GDM1 (cell line): ENCODE measurements at places on chromosomes 4 and X.

GRCh38 chr4:22672519-22672918 lies 20.2 kb upstream of the GBA3 start:
- DNase-seq: no peak

GRCh38 chr4:186144946-186145569 lies 40.6 kb downstream of the FAM149A start:
- no peak for DNase-seq

DNA sequence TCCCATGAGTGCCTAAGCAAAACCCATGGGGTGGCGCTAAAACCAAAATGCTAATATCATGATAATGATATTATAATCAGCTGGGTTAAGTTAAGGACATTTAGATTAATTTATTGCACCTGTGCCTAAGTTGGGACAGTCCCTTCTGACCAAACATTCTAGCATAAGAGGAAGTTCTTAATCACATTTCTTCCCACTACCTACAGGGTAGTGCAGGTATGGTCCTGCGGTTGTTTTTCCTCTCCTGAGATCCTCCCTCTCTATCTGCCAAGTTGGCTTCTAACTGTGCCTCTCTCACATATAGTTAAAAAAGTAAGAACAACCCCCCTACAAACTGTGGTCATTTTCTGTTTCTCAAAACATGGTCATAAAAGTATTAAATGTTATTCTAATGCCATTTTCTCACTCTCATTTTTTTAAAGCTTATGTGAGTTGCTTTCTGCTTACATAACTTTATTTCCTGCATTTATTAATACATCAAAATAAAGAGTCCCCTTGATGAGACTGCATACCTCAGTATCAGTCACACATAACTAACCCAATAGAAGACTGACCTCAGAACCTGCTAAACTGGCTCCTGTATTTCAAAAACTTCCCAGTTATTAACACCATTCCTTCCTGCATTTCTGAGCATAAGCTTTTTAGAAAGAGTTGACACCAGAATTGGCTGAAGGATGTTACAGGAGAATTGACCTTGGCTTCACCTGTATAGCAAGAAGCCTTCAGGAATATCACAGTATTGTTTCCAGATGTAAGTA lies 1332.5 kb downstream of the FSTL5 start:
- no peak for DNase-seq

- no peak for DNase-seq
Measured at GRCh38 chr4:4875611-4876010, 16.1 kb downstream of the MSX1 start.

DNA sequence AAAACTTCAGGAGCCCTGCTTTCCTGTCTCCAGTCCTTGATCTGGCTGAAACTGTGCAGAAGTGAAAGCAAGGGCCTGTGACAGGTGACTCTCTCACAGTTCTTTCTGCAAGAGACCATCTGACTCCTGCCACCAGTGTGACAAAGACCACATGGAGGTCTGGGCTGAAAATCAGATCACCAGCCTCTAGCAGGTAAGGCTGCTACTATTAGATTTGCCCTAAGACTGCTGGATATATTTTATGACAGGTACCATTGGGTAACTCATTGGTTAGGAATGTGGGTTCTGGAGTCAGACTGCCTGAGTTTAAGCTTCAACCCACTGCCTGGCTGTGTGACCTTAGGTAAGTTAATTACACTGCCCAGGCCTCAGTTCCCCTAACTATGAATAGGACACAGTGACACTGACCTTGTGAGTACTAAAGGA lies 163.3 kb upstream of the SLC7A11 start:
- no peak for DNase-seq

- no peak for DNase-seq
Measured at GRCh38 chr4:47471591-47471990, 8.1 kb upstream of the COMMD8 start.

- DNase-seq: no peak
Measured at GRCh38 chrX:19715711-19716638, 171.4 kb downstream of the SH3KBP1 start.

DNA sequence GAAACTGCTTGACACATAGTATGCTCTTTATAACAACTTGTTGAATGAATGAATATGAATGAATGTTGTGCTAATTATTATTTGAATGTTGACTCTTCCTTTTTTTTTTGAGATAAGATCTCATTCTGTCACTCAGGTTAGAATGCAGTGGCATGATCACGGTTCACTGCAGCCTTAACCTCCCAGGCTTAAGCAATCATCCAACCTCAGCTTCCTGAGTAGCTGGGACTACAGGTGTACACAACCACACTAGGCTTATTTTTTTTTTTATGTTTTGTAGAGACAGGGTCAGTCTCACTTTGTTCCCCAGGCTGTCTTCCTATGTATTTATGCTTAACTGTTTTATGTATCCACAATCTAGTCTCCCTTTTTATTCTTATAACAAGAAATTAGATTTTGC lies 114.7 kb upstream of the WDFY3 start:
- DNase-seq: no peak

DNA sequence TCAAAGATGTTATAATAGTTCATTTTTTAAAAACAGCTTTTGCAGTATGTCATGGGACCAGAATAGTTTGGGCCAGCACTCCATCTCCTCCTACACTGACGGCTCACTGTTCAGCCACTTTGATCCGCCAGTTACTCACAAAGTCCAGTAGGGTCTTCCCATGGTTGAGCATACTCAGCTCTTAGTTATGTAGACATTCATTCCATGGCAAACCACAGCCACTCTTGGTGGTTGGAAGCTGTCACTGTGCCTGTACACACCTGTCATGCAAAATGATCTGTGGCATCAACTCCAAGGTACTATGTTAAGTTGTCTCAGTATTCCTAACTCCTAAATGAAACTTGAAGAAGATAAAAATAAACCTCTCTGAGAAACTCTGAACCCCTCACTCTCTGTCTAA lies 127.2 kb downstream of the NR3C2 start:
- DNase-seq: no peak

DNA sequence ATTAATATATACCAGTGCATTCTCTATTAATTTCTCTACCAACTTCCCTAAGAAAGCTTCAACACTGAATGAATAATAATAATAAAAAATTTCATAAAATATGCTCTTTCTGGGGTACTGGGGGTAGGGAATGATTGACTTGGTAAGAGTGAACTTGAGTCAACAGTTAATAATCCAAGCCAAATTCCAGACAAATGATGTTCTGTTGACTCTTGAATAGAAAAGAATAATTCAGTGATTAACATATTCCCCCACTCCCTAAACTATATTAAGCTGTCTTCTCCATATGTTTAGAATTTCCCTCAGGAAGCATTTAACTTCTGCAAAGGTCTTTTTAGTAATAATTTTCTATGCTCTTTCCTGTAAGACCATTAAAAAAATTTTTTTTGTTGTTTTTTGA lies 12.3 kb downstream of the PGRMC2 start:
- DNase-seq: no peak

DNA sequence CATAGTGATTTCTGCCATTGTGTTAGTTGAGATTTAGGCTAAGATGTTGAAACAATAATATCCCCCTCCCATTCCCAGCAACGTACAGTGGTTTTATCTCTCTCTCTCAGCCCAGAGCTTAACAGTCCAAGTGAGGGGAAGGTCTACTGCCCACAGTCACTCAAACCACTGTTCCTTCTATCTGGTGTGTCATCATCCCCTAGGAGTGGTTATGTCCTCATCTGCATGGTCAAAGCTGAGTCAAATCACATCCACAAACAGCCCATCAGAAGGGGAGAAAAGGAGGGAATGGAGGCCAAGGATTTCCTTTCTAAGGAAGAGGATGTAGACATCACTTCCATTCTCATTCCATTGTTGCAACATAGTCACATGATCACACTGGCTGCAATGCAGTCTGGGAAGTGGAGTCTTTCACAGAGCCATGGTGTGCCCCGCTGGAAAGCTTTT lies 42.8 kb upstream of the CHRNA9 start:
- DNase-seq: no peak

GRCh38 chr4:169094656-169095231 lies 84.7 kb upstream of the CBR4 start:
- DNase-seq: no peak

DNA sequence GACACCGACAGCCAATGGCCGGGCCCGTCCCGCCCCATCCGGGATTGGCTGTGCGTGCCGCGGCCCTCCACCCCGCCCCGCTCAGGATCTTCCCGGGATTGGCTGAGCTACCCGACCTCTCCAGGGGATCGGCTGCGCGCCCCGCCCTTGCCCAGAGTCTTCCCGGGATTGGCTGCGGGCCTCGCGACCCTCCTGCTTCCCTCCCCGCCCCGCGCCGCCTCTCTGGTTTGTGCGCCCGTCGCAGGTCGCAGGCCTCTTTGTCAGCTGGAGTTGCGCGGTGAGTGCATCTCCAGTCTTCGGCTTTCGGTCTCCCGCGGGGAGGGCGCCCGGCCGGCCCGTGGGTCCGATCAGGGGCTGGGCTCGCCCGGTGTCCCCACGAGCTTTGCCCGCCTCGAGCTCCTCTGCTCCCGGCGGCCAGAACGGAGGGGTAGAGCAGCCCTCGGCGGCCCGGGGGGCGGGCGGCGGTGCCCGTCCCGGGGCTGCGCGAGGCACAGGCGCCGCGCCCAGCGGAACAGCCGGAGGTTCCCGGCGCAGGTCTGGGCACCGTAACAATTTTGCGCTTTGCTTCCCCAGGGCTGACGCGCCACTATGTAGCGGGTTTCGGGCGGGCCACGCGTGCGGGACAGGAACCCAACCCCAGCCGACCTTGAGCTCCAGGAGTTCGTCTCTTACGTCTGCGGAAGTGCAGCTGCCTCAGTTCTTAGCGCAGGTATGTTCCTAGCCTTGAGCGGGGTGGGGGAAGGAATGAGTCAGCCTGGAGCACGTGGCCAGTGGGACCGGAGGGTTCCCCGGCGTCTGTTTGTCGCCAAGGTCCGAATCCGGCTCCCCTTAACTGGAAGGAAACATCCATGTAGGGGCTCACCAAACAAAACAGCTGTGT lies 38.7 kb downstream of the ERVMER34-1 start:
- peak; percentile 97 for DNase-seq

- no peak for DNase-seq
Measured at GRCh38 chrX:121231566-121232358, 184.4 kb downstream of the GLUD2 start.

DNA sequence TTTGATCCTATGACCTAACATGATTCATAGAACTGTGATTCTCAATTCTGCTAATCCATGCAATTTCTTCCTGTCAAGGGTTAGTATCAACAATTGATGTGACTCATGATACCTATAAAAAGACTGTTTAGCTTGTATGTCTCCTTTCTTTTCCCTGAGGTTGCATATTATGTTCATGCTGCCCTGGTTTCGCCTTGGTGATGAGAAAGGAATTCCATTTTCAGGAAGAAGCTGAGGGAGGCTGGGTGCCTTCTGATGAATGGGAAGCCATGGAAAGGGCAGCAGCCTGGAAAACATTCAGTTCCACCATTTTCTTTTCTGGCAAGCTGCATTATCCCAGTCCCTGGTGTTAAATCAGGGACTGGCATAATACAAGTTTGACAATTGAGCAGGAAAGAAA lies 976.5 kb downstream of the RPA4 start:
- no peak for DNase-seq

DNA sequence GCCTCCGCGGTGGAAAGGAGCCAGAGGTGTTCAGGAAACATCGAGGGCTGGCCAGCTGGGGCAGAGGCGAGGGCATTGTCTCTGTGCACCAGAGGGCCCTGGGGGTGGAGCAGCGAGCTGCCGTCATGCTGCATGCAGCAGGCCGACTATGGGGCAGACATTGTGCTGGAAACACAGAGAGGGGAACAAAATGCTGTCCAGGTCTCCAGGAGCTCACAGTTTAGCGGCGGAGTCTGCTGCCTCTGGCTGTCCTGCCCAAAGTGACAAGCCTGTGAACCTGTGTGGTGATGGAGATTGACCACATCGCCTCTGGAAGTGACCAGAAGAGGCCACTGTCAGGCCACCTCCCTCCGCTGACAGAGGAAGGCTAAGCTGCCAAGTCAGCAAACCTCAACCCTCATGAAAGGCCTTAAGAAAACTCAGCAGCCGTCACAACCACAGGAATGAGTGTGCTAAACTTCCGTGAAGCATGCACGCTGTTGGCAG lies 20.1 kb upstream of the SASH3 start:
- DNase-seq: peak; percentile 75

DNA sequence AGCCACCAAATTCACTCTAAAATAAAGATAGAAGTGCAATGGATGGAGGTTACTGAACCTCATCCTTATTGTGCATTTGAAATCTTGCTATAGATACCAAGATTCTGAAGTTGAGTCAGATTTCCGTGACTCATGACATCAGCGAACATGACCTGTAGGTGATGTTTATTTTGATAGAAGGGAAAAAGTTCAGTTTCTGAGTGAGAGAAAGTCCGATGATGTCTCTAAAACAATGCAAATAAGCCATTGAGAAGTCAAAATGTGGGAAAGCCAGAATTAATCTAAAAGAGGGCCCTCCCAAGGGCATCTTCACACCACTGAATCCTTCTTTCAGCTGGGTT lies 20.0 kb downstream of the PHOX2B start:
- no peak for DNase-seq

- DNase-seq: peak; percentile 1
Measured at GRCh38 chrX:133921764-133922389, 63.5 kb downstream of the GPC3 start.

- DNase-seq: no peak
Measured at GRCh38 chr4:24881508-24882196, 31.2 kb downstream of the CCDC149 start.

DNA sequence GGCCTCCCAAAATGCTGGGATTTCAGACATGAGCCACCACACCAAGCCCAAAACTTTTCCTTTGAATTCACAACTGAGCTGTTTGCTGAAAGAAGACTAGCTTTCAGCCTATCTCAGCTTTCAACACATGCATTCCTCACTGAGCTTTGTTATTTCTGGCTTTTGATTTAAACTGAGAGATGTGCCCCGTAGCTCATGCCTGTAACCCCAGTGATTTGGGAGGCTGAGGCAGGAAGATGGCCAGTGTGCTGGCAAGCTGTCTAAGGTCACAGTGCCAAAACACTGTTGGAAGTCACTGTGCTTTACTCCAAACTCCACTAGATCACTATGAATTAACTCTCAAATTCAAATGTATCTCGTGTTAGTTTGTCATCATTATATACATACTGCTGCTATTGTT lies 779.5 kb downstream of the TRIML1 start:
- DNase-seq: no peak

- no peak for DNase-seq
Measured at GRCh38 chr4:142846729-142847596, 862 bp upstream of the INPP4B start.

DNA sequence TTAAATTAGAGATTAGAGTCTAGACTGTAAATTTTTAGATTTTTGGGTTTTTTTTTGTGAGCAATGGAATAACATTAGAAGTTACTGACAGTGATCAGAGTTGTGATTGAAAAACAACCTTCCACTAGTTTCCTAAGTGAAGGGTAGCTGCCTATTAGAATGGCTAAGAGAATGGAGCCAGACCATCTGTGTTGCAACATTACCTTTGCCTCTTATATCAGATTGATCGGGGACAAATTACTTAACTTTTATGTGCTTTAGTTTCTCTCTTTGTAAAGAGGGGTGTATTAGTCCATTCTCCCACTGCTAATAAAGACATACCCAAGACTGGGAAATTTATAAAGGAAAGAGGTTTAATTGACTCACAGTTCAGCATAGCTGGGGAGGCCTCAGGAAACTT lies 12.5 kb upstream of the PI4K2B start:
- no peak for DNase-seq

GRCh38 chr4:5996641-5997040 lies 21.6 kb downstream of the C4orf50 start:
- DNase-seq: no peak
